ENCODE measurements at places on chromosomes 16 and 17.
A peak's percentile ranks its signal among the peaks of the same experiment; 100 is the strongest.

GRCh38 chr17:15321556-15322251 is 19.7 kb downstream of the TEKT3 start:
- no peak for DNase-seq

GRCh38 chr17:49851387-49852291 is 3.8 kb upstream of the TAC4 start:
- no peak for DNase-seq

DNA sequence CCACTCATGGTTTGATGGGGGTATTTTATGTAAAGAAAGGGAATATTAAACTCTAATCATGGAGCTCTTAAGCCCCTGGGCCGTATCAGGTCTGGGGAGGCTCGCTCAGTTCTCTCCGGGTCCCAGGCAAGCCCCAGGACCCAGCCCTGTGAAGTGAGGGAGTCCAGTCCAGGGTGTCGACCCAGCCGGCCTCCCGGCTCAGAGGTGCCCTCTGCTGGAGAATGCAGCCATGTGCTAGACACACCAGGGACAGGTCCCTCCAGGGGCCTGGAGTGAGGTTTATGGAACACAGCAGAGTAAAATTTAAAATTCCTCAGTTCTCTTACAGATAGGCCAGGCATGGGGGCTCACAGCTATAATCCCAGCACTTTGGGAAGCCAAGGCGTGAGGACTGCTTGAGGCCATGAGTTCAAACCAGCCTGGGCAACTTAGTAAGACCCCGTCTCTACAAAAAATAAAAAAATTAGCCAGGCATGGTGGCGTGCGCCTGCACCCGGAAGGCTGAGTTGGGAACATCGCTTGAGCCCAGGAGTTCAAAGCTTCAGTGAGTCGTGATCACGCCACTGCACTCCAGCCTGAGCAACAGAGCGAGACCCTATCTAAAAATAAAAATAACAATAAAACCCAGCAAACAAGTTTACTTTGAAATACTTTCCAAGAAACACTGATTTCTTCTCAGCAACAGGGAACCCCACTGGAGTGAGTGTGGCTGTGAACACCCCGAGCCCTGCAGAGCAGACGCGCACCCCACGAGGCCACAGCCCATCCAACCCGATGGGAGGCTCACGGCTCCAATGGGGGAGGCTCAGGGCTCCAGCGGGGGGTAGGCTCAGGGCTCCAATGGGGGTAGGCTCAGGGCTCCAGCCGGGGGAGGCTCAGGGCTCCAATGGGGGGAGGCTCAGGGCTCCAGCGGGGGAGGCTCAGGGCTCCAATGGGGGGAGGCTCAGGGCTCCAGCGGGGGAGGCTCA is 72.2 kb downstream of the ZNF778 start:
- peak; percentile 78 for DNase-seq

- DNase-seq = no peak
These were observed 154.3 kb downstream of the SNX29 start for GRCh38 chr16:12130691-12131290.

DNA sequence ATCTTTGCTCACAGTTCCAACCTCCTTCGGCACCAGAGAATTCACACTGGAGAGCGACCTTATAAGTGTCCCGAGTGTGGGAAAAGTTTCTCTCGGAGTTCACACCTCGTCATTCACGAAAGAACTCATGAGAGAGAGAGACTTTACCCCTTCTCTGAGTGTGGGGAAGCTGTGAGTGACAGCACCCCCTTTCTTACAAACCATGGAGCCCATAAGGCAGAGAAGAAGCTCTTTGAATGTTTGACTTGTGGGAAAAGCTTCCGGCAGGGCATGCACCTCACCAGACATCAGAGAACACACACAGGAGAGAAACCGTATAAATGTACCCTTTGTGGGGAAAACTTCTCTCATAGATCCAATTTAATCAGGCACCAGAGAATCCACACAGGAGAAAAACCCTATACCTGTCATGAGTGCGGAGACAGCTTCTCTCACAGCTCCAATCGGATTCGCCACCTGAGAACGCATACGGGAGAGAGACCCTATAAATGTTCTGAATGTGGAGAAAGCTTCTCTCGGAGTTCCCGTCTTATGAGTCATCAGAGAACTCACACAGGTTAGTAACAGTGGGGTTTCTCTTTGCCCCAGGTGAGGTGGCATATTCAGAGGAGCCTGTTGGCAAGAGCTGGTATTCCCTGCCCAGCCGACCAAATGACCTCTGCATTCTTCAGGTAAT is 6.8 kb downstream of the ZNF263 start:
- no peak for DNase-seq

GRCh38 chr16:68091380-68092261 is 6.5 kb downstream of the NFATC3 start:
- peak; percentile 48 for DNase-seq

GRCh38 chr17:82007495-82008257 is 15.0 kb downstream of the CENPX start:
- DNase-seq = no peak

GRCh38 chr17:970364-970763 is 9.2 kb downstream of the NXN start:
- DNase-seq = no peak

- DNase-seq = no peak
These were observed 157.0 kb upstream of the CDH11 start for GRCh38 chr16:65278874-65279273.

DNA sequence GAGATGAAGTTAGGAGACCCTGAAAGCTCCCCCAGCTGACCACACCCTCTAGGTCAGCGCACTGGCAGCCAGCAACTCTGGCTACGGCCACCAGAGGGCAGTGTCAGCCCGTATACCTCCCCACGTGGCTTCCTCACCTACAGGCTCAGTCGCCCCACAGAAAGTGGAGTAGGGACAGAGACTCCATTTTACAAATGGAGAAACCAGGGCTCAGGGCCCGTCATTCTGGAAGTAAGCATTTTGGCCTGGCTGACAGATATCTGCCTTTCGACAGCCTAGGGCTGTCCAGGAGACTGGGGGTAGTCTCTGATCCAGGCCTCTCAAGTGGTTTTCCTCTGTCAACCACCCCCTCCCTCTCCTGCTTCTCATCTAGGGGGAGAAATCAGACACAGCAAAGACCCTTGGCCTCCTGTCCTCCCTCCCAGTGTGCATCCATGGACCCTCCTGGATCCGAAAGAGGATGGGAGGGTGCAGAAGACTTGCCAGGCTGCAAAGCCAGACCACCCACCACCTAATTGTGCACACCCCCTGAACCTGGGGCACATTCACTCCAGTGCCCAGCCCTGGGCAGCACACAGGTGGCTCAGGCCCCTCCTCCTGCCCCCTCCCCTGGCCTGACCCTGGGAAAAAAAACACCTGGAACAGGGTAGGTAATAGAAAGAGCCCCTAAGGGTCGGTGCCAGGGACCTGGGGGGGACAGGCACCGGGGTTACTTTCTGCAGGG is 3.8 kb upstream of the HAP1 start:
- peak; percentile 79 for DNase-seq

DNA sequence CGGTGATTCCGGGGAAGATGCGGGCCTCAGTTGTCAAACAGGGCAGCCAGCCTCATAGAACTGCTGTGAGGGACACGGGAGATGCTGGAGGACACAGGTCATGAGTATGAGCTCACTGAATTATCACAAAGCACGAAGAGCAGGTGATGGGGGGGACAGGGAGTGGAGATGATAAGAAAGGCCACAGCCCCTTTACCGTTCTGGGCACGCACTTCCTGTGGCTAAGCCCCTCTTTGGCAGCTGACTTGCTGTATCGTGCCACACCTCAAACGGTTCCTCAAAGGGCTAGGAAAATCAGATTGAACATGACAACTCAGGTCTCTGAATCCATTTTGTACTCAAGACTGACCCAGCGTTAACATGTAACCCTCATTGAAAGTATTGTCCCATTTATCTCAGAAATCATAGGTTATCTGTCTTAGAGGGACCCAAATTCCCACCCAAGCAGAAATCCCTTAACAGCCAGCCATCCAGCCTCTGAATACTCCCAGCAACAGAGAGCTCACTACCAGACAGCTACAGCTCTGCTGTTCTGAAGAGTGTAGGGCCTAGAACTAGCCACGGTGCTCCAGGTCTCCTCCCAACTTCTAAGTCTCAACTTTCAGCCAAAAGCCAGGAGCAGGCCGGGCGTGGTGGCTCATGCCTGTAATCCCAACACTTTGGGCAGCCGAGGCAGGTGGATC is 5.0 kb upstream of the SRL start:
- DNase-seq = no peak

DNA sequence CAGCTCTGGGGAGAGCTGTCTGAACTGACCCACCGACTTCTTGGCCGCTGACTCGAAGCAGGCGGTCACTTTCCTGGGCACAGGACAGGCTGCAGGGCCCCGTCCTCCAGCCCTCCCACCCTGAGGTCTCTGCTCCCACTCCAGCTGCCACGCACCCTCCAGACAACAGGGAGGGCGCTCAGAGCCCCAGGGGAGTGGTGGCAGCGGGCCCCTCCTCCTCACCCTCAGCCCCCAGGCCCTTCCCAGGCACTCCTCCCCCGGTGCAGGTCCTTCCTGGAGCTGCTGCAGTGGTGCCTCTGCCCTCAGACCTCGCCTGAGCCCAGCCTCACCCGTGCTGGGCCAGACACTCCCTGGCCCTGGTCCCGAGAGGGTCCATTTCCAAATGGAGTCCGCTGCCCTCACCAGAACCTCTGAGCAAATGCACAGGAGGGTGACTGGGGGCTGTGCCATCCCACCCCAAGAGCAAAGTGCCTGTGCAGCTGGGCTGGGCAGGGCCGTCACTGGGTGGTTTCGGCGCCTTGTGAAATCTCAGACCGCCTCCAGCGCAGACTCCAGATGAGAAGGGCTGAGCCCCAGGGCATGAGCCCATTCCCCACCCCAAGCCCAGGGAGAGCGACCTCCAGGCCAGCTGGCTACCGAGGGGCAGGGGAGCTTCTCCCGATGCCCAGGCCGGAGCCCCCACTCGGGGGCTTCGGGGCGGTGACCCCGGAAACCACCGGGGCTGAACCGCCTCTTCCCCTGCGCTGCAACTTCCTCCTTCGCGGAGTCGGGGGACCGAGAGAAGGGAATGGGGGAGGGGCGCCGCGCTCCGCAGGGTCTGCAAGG is 717 bp downstream of the CYBA start:
- DNase-seq = no peak

- no peak for DNase-seq
These were observed 250.8 kb downstream of the STX8 start for GRCh38 chr17:9324864-9325263.

DNA sequence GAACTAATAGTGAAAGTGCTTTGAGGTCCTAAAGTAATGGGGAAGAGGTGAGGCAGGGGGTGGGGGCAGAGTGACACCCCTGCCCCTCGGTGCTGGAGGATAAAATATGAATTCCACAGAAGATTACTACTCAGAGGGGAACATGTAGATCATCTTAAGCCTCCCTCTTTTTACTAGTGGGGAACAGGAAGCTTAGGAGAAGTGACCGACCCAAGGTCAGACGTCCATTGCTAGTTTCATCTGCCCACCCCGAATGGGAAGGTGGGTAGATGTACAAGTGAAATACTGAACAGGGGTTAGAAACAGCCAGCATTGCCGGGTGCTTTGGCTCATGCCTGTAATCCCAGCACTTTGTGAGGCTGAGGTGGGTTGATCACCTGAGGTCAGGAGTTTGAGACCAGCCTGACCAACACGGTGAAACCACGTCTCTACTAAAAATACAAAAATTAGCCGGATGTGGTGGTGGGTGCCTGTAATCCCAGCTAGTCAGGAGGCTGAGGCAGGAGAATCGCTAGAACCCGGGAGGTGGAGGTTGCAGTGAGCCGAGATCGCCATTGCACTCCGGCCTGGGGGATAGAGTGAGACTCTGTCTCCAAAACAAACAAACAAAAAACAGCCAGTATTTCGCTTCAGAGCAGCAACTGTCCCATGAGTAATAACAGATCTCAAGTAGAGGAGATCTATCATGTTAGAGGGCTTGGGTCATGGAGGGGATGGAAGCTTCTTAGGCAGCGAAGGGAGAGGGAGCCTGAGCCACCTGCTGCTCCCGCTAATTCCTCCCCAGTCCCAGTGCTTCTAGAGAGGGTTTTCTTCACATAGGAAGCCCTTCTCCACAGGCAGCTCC is 1.2 kb upstream of the NR1D1 start:
- no peak for DNase-seq

GRCh38 chr16:82008957-82009592 is 2.2 kb downstream of the SDR42E1 start:
- DNase-seq = no peak

DNA sequence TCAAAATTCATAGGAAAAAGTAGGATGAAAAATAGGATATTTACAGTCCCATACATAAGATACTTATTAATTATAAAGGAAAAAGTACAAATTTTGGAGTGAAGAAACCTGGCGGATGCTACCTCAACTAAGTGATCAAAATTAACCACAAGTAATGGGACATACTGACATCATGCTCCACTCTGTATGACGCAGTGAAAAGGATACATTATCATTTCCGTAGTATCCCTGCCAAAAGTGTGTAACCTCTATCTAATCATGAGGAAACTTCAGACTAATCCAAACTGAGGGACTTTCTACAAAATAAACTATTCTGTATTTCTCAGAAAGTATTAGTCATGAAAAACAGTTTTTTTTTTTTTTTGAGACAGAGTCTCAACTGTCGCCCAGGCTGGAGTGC is 60.5 kb downstream of the TRIM37 start:
- peak; percentile 43 for DNase-seq

- no peak for DNase-seq
These were observed 26.5 kb upstream of the CES5A start for GRCh38 chr16:55901566-55902217.

All from hematopoietic multipotent progenitor cell treated with erythropoietin and hydrocortisone succinate and interleukin-3 and kit ligand, for 15 days (in vitro differentiated cells).